ENCODE measurements at places on chromosomes 2 and 18.

GRCh38 chr2:130766037-130766436 is 10.7 kb downstream of the AMER3 start:
- no peak for DNase-seq

GRCh38 chr18:53698907-53699306 is 525.6 kb downstream of the MBD2 start:
- DNase-seq, result peak; percentile 55

- DNase-seq, result no peak
These were observed 127.1 kb upstream of the CHAC2 start for GRCh38 chr2:53640466-53640865.

DNA sequence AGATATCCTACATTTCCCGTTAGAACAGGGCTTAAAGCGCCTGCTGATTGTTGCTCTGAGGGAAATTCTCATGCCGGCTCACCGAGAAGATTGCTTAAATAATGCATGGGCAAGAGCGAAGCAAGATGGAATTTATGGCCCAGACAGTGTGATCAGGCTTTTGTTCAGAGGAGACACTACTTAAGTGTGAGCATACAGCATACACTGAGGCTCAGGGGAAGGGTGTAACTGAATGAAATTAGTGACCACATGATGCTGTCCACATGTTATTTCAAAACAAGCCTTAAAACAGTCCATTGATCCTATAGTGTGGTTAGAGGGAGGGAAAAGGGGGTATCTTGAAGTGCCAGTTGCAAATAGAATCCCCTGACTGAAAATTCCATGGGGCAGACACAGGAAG is 125.5 kb downstream of the RAPGEF4 start:
- DNase-seq, result no peak

DNA sequence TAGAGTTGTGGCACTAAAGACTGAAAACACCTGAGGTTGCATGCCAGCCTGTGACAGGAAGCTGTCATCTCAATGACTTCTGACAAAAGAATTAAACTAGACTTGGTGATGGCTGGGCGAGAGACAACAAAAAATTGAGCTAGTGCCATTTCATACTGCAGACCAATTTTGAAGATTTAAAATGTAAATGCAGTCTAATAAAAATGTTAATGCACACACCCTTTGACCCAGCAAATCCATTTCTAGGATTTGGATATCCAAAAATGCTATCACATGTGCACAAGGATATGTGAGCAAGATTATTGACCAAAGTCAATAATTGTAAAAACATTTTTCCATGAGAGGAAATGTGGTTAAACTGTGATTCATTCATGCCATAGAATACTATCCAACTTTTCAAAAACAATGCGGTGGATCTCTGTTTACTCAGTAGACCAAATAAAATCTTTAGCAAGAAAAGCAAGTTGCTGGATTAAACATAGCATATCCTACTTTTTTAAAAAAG is 5.6 kb downstream of the FBXO36 start:
- peak; percentile 50 for DNase-seq

DNA sequence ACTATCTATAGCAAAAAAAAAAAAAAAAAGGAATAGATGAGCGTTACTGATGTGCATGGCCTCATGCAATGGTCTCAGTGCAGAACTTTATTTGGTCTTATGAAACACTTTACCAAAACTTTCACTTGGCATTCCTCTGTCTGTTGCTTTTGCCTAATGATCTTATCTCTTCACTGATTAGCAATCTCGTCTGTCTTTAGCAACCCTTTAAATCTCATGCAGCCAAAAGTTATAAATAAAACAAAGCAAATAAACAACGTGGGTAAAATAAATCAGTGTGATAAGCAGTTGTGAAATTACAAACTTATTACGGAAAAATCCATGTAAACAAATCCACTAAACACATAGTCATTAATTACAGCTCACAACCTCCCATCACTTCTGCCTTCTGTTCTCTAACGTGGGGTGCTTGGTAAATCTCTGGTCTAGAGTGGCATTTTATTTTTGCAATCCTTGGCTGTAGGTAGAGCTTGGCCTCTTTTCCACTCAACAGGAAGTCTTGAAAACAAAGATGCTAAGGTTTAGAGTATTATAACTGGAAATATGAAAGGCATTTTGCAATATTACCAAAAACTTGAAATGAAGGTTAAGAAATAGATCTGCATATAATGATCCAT is 288.0 kb downstream of the AFF3 start:
- no peak for DNase-seq

DNA sequence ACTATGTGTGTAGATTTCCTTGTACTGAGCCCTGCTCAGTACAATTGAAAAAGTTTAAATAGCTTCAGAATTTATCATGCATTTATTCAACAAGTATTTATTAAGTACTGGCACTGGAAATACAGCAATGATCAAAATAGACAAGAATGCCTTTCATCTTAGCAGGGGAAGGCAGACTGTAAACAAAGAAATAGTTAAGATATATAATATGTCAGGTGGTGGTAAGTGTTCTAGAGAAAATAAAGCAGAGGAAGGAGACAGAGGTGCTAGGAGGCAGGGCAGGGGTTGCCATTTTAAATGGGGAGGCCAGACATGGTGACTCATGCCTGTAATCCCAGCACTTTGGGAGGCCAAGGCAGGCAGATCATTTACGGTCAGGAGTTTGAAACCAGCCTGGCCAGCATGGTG is 13.6 kb upstream of the LIPG start:
- DNase-seq, result peak; percentile 55

DNA sequence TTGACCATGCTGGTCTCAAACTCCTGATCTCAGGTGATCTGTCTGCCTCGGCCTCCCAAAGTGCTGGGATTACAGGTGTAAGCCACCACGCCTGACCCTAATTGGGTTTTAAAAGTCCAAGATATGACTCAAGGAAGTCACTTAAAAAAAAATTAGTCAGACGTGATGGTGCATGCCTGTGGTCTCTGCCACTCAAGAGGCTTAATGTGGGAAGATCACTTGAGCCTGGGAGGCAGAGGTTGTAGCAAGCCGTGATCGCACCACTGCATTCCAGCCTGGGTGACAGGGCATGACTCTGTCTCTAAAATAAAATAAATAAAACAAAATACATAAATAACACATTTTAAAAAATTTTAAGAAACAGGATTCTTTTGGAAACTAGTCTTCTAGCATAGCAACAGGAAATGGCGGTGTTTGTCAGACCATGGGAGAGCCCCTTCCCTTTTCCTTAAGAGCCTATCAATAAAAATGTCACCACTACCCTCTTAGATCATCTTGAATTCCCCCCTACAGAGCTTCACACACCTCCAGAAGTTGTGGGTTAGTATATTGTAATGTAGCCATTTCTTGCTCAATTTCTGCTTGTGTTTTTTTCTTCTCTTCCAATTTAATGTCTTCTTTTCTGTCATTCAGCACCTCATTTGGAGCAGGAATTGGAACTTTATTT is 20.1 kb downstream of the SFT2D3 start:
- peak; percentile 20 for DNase-seq

GRCh38 chr18:49251451-49251850 is 209.0 kb downstream of the DYM start:
- no peak for DNase-seq

DNA sequence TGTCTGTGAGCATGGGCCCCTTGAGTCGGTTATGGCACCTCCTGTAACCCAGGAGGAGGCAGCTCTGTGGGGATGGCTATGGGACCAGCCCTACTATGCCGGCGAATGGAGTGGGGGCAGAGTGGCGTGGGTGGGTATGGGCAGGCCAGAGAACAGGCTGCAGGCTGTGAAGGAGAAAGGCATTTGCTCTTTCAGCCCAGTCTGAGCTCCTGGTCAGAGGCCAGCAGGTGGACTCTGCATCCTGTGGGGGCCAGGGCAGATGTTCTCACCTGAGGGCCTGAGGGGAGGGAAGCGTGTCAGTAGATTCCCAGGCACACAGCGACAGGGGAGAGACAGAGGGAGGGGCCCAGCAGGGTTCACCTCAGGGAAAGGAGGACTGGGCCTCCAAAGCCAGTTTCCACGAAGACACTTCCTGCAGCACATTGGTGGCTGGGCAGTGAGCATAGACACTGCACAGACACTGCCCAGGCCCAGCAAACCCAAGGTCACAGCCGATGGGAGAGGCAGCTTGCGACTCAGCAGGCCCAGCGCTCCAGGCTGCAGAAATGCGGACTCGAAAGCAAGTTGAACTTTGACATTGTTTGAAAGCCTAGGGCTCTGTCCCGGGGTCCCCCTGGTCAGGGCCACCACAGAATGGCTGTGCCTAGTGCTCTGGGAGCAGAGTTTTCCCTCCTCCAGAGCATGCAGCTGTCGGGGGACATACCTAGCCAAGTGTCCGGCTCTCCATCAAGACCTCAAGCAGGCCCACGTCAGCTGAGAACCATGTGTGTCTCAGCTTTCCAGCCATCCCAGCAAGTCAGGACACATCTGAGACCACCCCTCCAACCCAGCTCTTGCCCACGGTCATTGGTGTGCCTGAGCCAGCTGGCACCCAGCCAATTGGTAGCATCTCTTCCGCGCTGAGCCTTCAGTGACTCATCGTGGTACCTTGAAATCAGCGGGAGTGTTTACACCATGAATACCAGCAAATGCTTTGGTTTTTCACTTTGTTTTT is 53.8 kb downstream of the TGOLN2 start:
- DNase-seq, result peak; percentile 87

DNA sequence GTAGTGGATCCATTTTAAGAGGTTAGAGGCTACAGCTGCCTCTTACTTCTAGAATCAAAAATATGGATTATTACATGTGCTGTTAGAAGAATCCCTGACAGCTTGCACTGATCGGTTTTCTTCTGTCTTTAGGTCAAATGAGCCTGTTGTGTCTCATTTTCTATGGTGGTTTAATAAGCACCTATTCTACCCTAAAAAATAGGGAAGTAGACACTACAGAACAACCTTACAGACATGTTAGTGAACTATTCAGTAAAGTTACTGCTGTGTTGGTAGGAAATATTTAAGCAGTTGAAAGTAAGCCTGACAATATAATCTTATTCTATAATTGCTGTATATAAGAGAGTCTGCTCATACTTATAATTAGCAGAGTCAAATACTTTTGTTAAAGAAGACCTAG is 168.5 kb upstream of the NOSTRIN start:
- DNase-seq, result no peak

GRCh38 chr2:139142252-139142880 is 362.2 kb upstream of the NXPH2 start:
- DNase-seq, result peak; percentile 26

- DNase-seq, result no peak
These were observed 264.1 kb downstream of the HDAC4 start for GRCh38 chr2:239136762-239137161.

GRCh38 chr2:33437815-33438214 is 38.6 kb upstream of the RASGRP3 start:
- DNase-seq, result peak; percentile 56

GRCh38 chr2:14418115-14418514 is 214.4 kb upstream of the LRATD1 start:
- peak; percentile 78 for DNase-seq

- DNase-seq, result no peak
These were observed 959.3 kb upstream of the TMEFF2 start for GRCh38 chr2:193154076-193154475.

- DNase-seq, result no peak
These were observed 49.1 kb upstream of the FAM171B start for GRCh38 chr2:186644791-186645190.

DNA sequence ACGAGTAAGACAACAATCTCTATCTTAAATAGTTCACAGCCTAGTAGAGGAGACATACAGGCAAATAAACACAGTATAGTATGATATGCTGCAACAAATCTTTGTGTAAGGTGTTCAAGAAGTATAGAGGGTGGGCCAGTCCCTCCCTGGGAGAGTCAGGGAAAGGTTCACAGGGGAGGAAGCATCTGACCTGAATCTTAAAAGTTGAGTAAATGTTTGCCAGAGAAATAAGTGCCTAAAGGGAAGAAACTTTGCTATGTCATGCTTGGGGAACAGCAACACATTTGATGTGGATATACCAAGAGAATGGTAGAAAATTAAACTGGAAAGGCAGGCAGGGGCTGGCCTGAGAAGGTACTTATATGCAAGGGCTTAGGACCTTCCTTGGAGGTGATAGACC is 125.7 kb upstream of the CYP26B1 start:
- DNase-seq, result no peak

DNA sequence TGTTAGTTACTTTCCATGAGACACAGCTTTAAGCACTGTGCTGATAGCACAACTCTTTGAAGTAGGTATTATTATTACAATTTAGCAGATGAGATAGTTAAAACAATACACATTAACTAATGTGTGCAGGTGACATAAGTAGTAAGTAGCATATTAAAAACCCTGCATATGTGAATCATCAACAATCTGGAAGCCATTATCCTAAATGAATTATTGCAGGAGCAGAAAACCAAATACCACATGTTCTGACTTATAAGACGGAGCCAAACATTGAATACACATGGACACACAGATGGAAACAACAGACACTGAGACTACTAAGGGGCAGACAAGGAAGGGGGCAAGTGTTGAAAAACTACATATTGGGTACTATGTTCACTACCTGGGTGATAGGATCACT is 300.3 kb upstream of the GULP1 start:
- peak; percentile 61 for DNase-seq

DNA sequence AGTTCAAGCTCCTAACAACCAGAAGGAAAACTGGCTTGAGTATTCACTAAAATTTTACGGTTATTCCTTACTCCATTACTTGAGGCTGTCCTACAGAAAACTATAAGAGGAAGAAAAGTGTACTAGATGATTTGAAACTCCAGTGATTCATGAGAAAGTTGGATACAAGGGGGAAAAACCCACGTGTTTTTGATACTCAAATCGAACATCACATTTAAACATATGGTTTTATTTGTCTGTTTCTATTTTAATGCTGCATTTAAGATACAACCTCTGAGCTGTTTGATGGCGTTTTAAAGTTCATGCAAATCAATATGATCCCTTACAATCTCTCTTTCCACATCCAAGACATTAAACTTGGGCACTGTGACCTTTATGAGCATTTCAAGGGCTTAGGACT is 125.1 kb upstream of the LMAN1 start:
- peak; percentile 13 for DNase-seq

- DNase-seq, result no peak
These were observed 225.7 kb downstream of the CDCA7 start for GRCh38 chr2:173580351-173580750.

- DNase-seq, result no peak
These were observed 151.4 kb downstream of the RPIA start for GRCh38 chr2:88842656-88843460.

- no peak for DNase-seq
These were observed 36.3 kb downstream of the CYP27C1 start for GRCh38 chr2:127183771-127184170.

- DNase-seq, result peak; percentile 89
These were observed 647 bp downstream of the CCDC121 start for GRCh38 chr2:27627963-27628766.

DNA sequence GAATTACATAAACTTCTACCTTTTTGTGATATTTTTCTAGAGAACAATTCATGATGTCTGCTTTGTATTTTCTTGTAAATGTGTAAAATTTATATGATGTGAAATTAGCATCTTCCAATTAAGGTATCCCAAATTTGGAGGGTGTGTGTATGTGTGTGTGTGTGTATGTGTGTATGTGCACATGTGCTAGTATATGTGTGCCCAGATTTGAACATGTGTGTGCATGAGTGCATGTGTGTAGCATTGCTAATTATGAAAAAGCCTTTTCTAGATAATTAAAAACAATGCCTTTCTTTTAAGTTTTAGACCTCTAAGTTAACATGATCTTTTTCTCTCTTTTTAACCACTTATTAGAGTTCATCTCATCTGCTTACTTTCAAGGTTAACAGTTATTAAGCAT is 208.0 kb upstream of the SPOPL start:
- DNase-seq, result no peak

GRCh38 chr2:191479680-191480023 is 198.3 kb upstream of the NABP1 start:
- no peak for DNase-seq

- DNase-seq, result no peak
These were observed 187.0 kb upstream of the FN1 start for GRCh38 chr2:215622837-215623236.

- no peak for DNase-seq
These were observed 316.1 kb downstream of the PTH2R start for GRCh38 chr2:208722731-208723130.

All from fibroblast of skin of right quadriceps (primary cell).